ENCODE measurements at places on chromosomes 16 and 17.

DNA sequence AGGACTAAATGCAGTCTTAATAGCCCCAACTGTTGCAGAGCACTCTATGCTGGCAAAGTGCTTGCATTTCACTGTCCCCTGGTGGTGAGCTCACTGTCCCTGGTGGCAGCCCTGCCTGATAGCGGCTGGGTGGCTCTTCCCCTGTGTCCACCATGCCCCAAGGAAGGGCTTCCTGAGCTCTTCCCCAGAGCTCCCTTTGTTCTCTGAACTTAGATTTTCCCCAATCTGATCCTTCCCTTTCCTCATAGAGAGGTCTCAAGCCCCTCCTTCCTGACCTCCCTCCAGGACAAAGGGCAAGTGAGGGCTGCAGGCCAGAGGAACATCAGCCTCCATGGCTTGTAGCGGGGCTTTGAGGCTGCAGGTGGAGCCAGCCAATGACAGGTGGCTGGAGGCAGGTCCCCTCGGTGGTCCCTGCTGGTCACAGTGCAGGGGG lies 17.0 kb downstream of the BEAN1 start:
- DNase-seq: no peak

- peak; percentile 94 for DNase-seq
These were observed at the start of gene PLA2G15 for GRCh38 chr16:68244903-68245853. Gene PLA2G15 (plus strand): TSS chr16:68245373. CDS start chr16:68245427, 54 bp downstream.

GRCh38 chr17:33262266-33263123 lies 30.6 kb downstream of the ASIC2 start:
- DNase-seq: no peak

GRCh38 chr16:27429981-27430441 lies 28.0 kb downstream of the IL21R start:
- DNase-seq: no peak

DNA sequence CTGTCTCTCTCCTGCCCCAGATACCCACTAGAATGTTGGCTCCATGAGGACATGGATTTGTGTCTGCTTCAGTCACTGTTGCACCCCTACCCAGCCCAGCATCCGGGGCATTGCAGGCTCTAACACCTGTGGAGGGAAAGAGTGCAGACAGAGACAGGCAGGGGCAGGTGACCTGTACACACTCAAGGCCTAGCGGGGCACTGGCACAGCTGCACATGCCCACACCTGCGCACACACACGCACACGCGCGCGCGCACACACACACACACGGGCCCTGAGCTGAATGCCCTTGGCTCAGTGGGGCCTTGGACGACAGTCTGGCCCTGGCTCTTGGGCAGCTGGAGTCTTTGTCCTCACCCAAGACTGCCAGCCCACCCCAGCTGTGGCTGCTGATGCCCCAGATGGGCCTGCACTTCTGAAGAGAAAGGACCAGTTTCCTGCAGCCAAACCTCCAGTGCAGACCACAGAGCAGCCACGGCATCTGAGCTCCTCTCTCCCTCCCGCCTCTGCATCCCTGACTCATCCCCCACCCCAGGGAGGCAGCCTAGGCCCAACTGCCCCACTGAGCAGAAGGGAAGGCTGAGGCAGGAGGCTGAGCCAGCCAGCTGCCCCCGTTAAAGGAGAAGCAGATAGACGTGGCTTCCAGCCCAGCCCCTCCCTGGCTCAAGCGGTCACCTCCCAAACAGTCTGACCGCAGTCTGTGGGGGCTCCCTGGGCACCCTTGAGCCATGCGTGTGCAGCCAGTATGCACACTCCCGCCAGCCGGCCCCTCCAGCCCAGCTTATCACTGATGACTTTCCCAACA lies 12.3 kb upstream of the RAI1 start:
- no peak for DNase-seq

DNA sequence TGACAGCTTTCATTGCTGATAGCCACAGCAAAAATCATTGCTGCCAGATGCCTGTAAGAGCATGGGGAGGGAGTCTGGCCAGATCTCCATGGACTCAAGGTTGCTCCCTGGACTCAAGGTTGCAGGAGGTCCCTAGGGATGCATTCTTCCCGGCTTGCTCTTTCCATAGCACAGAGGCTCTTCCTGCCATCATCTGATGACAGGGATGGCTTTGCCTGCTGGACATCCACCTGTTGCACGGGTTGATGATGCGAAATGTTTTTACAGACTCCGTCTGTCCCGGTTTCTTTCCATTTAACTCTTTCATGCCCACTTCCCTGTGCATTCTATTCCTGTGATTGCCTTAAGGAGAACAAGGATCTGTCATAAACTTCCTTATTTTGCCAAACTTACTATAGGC lies 115.6 kb upstream of the HSBP1 start:
- DNase-seq: no peak

DNA sequence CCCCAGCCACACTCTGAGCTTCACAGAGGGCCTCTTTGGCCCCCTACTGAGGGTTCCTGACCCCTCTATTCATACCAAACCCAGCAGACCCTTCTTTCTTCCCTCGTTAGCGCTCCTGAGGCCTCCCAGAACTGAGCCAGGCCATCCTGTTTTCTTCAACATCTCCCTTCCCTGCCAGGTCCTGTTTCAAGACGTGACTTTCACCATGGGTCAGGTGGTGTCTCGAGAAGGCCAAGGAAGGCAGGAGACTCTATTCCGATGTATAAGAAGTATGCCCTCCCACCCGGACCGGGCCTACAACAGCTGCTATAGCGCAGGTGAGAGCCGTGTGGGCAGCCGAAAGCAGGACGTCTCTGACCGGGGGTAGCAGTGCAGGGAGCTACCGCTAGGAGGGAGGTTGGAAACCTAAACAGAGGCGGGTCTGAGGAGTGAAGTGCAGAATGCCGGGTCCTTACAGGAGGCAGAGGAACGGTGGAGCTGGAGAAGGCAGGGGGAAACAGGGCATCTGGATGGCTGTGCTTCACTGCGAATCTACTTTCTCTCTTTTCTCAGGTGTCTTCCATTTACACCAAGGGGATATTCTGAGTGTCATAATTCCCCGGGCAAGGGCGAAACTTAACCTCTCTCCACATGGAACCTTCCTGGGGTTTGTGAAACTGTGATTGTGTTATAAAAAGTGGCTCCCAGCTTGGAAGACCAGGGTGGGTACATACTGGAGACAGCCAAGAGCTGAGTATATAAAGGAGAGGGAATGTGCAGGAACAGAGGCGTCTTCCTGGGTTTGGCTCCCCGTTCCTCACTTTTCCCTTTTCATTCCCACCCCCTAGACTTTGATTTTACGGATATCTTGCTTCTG lies 1.3 kb upstream of the SENP3 start:
- DNase-seq: no peak

GRCh38 chr16:80614908-80615671 lies 74.3 kb downstream of the DYNLRB2 start:
- no peak for DNase-seq

- no peak for DNase-seq
These were observed 345.1 kb downstream of the XYLT1 start for GRCh38 chr16:17125671-17126070.

DNA sequence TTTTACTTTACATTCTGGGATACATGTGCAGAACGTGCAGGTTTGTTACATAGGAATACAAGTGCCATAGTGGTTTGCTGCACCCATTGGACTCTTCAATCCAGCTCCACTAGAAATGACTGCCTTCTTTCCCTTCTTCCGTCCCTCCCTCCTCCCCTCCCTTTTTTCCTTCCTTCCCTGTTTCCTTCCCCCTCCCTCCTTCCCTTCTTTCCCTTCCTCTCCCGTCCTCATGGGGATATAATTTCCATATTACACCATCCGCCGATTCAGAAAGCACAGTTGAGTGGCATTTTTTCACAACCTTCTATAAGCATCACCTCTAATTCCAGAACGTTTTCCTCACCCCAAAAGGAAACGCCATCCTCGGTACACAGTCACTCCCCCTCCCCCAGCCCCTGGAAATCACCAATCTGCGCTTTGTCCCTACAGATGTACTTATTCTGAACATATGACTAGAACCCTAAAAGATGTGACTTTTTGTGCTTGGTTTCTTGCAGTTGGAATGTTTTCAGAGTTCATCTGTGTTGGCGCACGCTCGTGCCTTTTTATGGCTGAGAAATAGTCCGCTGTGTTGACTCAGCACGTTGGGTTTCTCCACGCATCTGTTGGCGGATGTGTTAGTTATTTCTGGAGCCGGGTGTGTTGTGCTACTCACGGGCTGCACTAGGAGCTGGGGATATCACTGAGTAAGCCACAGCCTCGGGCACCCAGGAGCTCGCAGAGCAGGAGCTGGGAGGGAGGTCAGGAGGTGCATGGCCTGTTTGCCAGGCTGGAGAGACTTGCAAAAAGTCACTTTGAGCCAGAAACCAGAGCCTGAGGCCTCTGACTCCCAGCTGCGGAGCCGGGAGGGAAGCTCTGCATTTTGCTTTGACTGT lies 336.4 kb downstream of the SEC14L1 start:
- DNase-seq: no peak

- DNase-seq: no peak
These were observed 354.0 kb upstream of the EEF2KMT start for GRCh38 chr16:5451641-5452040.

GRCh38 chr16:1778200-1779179 lies 3.9 kb downstream of the SPSB3 start:
- no peak for DNase-seq

DNA sequence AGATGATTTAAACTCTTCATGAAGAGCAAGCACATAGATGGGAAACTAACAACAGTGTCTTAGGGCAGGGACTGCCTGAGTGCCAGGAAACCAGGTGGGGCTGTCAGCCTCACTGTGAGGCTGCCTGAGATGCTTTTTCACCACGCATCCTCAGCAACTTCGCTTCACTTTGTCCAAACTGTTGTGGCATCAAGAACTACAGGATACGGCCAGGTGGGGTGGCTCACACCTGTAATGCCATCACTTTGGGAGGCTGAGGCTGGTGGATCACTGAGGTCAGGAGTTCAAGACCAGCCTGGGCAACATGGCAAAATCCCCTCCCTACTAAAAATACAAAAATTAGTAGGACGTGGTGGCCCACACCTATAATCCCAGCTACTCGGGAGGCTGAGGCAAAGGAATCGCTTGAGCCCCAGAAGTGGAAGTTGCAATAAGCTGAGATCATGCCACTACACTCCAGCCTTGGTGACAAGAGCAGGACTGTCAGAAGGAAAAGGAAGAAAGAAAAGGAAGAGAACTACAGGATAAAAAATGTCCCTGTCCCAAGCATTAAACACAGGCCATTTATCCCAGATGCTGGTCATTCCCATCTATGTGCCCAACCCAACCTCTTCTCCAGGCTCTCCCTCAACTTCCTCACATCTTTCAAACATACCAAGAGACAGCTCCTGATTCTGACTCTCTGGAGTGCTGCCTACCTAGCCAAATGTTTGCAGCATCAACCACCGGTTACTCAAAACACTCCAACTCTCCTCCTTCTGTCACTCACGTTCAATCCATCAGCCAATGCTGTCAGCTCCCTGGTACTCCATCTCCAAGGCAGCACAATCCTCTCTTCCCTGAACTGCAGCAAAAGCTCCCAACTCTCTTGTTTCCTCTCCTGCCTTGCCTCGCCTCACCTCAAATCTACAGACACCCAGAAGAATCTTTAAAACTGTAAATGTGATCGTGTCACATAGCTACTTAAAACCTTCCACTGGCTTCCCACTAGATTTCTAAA lies 1.6 kb downstream of the EIF4A3 start:
- no peak for DNase-seq

DNA sequence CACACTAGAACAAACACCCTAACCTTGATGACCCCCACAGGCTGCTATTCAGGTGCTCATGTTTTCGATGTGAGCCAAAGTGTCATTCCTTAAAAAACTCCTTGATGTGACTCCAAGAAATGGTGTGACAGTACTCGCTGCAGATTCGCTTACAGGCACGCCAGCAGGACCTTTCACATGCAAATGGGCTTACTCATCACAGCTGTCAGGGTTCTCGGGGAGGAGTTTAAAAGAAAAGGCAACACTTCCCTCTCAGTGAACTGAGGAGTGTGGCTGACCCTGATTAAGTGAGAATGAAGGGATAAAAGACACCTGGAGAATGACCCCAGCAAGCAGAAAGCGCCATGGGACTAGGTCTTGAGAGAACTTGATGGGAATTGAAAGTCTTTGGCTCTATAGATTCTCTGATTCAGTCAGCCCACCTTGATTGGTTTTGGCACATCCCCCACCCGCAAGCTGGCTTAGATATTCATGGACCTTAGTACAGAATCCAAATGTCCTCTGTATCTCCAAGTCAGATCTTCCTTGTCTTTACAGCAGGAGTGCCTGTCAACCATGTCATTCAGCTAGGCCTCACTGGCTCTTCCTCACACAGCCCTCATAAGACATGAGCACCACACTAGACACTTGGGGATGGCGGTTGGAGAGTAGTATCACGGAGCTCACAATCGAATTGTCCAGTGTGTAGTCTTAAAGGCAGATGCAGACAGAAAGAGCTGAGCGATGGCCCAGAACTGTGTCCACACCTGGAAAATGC lies 82.6 kb downstream of the HIC1 start:
- DNase-seq: peak; percentile 42

GRCh38 chr16:59210955-59211541 lies 476.9 kb upstream of the GOT2 start:
- no peak for DNase-seq

DNA sequence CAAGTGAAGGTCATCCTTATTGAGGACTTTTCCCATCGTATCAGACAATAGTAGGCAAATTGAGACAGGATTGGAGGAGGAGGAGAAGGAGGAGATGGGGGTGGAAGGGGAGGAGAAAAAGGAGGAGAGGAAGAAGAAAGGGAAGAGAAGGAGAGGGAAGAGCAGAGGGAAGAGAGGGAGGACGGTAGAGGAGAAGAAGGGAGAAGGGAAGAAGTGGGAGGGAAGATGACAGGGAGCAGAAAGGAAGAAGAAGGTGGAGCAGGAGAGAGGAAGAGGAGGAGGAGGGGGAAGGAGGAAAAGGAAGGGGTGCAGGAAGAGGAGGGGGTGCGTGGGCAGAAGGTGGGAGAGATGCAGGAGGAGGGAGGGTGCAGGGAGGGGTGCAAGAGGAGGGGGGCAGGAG lies 26.0 kb downstream of the ABCC6 start:
- no peak for DNase-seq

DNA sequence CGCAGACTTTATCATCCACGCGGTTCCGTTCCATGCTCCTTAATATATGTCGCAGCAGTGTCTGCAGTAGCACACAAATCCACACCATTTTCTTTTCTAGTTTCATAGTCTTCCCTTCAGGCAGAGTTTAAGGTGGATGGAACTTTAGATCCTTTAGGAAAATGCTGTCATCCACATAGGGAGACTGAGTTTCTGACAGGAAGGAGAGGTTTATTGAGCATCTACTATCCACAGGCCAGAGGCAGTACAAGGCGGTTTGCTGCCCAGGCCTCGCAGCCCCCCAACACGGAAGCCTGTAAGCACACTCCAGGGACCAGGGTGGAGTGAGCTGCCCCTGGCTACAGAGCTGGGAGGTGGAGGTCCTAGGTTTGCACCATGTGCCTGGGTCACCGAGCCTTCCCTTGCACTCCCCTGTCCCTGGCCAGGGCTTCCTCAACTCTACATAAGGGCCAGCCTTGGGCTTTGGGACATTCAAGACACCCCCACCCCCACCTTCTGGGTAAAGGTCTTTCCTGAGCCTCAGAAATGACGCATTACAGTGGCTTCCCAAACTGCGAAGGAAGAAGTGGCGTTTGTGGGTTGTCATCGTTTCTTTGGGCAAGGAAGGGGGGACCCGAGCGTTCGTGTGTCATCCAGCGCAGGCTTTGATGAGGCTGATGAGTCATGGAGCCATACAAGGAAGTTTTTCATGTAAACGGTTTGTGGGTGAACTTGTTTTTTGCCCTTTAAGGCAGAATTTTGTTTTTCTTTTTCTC lies 146.5 kb upstream of the PLCG2 start:
- DNase-seq: no peak

- DNase-seq: no peak
These were observed 3.5 kb downstream of the LIMD2 start for GRCh38 chr17:63696381-63696961.
